ENCODE measurements at places on chromosomes 7 and 10.
A peak's percentile ranks its signal among the peaks of the same experiment; 100 is the strongest.

GRCh38 chr7:18806177-18806576, 310.6 kb downstream of the HDAC9 start:
- DNase-seq, result no peak

GRCh38 chr10:86344281-86344680, 22.3 kb downstream of the GRID1 start:
- DNase-seq, result no peak

DNA sequence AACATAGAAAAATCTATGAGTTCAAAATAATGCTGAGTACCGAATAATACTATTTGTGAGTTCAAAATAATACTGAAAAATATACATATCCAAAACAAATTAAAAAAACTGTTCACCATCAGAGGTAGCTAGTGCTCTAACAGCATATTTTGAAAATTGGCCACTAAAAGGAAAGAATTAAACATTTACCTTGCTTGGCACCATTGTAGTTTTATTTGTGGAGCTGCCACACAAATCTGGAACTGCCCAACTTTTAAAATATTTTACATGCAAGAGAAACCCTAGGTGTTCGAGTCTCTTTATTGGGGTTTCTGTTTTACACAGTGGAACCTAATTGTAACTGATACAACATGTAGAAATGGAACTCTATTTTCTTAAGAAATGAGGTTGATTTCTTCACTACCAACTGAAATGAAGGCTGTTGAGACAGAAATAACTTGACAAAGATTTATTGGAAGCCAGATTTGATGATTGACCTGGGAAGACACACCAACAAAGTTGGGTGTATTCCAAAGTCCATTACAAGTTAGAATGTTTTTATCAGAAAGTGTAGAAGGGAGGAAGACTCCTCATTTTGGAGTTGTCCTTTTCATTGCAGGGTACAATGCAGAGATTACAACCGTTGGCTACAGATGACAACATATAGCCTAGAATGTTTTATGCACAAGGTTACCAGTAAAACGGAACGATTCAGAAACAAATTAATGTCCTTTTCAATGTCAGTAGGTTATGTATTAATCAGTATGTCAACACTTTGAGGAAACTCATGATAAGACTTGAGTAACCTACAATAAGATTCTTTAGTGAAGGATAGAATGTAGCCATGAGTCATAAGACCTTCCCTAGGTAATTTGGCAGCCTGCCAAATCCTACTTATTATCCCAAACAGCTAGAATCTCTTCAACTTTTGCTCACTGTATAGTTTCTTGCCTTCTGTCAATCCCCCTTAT, 73.8 kb upstream of the PAPSS2 start:
- no peak for DNase-seq

DNA sequence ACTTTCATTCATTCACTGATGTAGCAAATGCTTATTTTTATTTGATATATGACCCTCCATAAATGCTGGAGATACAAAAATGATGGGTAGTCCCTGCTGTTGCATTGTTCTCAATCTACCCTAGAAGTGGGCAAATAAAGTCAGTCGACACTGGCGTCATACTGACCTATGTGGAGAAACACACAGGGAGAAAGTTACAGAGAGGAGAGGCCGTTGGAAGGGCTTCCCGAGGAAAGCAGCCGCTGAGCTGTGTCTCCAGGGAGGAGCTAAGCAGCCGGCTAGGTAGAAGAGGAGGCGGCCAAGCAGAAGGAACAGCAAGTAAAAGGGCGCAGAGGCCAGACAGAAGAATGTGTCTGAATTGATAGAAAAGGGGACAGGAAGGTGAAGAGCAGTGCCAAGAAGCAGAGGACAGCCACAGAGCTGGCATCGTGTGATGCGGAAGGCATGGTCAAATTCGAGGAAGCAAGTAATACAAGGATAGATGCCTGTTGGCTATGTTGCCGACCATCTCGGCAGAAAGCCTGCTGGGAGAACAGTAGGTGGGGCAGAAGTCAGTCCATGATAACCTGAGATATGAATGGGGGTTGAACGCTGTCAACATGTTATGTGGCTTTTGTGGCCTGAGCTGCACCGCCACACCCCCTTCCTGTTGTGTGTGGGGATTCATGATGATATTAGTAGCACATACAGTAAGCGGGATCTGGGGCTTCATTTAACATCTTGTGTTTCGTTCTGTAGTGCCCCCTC, 25.9 kb downstream of the ST8SIA6 start:
- DNase-seq, result no peak

DNA sequence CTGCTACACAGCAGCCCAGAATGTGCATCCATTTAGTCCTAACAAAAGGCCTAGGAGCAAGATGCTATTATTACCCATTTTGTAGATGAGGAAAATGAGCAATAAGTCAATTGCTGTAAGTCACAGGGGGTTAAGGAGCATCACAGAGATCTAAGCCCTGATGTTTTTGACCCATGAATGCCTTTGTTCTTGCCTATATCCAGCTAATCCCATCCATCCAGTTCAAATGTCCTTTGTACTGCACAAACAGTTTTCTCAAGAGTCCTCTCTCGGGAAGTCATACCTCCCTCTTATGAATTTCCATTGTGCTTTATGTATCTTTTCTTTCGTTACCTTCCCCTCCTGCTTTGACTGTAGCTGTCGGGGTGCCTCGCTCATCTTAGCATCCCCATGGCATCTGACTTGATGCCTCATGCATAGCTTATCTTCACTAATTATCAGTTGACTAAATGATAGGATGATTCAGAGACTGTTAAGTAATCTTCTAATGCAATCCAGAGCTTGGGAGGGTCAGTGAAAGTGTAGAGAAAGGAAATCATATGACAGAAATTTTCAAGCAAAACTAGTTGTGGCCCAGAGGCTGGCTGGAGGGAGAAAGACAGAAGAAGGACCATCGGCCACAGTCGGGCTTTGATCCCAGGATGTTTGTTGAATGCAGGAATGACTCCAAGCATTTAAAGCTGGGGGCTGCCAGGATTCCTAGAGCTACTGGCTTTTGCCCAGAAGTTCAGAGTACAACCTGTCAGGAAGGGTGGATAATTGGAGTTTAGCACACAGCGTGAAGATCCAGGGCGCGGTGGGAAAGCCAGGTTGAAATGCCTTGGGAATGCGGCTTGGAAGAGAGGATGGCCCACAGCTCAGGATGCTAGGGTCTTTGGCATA, 23.5 kb downstream of the BLVRA start:
- peak; percentile 43 for DNase-seq

DNA sequence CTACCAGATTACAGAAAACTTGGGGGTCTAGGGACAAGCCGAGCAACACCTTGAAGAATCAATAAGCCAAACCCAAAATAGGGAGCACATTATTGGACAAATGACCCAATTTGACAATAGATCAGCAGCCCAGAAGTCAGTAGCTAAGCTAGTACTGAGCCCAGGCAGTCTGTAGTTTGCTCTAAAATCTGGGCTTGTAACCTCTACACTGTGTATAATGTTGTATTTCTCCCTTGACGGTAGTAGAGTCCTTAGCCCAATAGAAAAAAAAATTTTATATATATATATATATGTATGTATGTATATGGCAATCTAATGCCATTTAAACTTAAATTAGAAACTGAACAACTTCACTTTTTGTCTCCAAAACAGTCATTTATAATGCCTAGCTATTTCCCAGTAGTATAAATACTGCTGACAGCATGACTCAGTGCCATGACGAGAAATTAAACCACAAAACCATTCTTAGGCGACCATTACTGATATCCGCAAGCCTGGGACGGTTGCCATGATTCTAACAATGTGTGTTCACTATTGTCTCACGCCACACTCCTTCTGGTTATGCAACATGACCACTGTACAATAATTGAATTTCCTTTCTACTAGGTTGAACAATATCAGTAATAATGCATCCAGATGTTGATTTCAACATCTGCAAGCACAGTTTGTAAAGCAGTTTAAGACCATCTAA, 110.5 kb downstream of the IPMK start:
- DNase-seq, result peak; percentile 99

All from AG09309 (cell line).